ENCODE measurements at places on chromosomes 16 and 17. TPM values are rescaled to one million over a fixed set of nuclear protein-coding genes. Genes with fewer than 3 reads are reported as not detected.
A peak's percentile ranks its signal among the peaks of the same experiment; 100 is the strongest.

- DNase-seq: peak; percentile 21
These were observed 20.5 kb downstream of the EFTUD2 start for GRCh38 chr17:44878627-44879221.

GRCh38 chr16:86818671-86819532, 240.6 kb downstream of the FOXL1 start:
- no peak for DNase-seq

The ERBB2 gene
- 12.1 TPM for total RNA-seq

GRCh38 chr16:87780385-87780989, 14.7 kb upstream of the KLHDC4 start:
- DNase-seq: peak; percentile 66

Measured in activated T-cell treated with anti-CD3 and anti-CD28 coated beads, Interleukin-2, amount 50 U/mL, for 72 hours (primary cell).